Dermis lymphatic vessel endothelial cell (primary cell): ENCODE measurements at places on chromosomes 2 and 18. TPM values are rescaled to one million over a fixed set of nuclear protein-coding genes. Genes with fewer than 3 reads are reported as not detected.

PSD4 gene
- total RNA-seq: 0.76 and 0.77 TPM in 2 replicates

ALLC gene
- total RNA-seq: not detected in 2 replicates

CNDP1 gene
- not detected in 2 replicates for total RNA-seq

ORMDL1 gene
- 46.1 and 49.3 TPM in 2 replicates for total RNA-seq

ABCB11 gene
- not detected in 2 replicates for total RNA-seq

UGT1A3 gene
- not detected in 2 replicates for total RNA-seq

CNPPD1 gene
- total RNA-seq: 22.7 and 28.3 TPM in 2 replicates

NTSR2 gene
- total RNA-seq: not detected in 2 replicates

NFE2L2 gene
- total RNA-seq: 40.1 and 47.2 TPM in 2 replicates

CCBE1 gene
- total RNA-seq: 0.09 and 0.76 TPM in 2 replicates

SLC5A7 gene
- total RNA-seq: not detected in 2 replicates

TMEM178A gene
- total RNA-seq: 0.11 TPM in 1 of 2 replicates, not detected in the other

DNAJC10 gene
- 110 and 115 TPM in 2 replicates for total RNA-seq

HRH4 gene
- total RNA-seq: not detected in 2 replicates

CTDP1 gene
- total RNA-seq: 24.8 and 25.8 TPM in 2 replicates

COBLL1 gene
- 1.3 and 2.2 TPM in 2 replicates for total RNA-seq

SLC23A3 gene
- 0.54 and 1.2 TPM in 2 replicates for total RNA-seq

GPR155 gene
- 1.1 and 1.5 TPM in 2 replicates for total RNA-seq

CERKL gene
- total RNA-seq: not detected in 2 replicates

RAB6C gene
- total RNA-seq: under 0.01 TPM in 1 of 2 replicates, not detected in the other

ESPNL gene
- not detected in 2 replicates for total RNA-seq

SP3 gene
- total RNA-seq: 86.0 and 108 TPM in 2 replicates

OBSL1 gene
- 25.6 and 32.1 TPM in 2 replicates for total RNA-seq

TFPI gene
- 1,499 and 2,580 TPM in 2 replicates for total RNA-seq

POTEJ gene
- total RNA-seq: 0.26 and 1.1 TPM in 2 replicates

BMPR2 gene
- total RNA-seq: 54.9 and 67.5 TPM in 2 replicates

CSRNP3 gene
- 0.76 and 0.95 TPM in 2 replicates for total RNA-seq

LAMA3 gene
- 4.8 and 13.4 TPM in 2 replicates for total RNA-seq

FNDC4 gene
- 8.3 and 9.5 TPM in 2 replicates for total RNA-seq

CD302 gene
- total RNA-seq: 13.1 and 15.2 TPM in 2 replicates

CXCR1 gene
- not detected in 2 replicates for total RNA-seq

ARMC9 gene
- total RNA-seq: 4.8 and 7.4 TPM in 2 replicates

DSC2 gene
- 0.09 and 0.11 TPM in 2 replicates for total RNA-seq

CABLES1 gene
- total RNA-seq: 42.6 and 52.2 TPM in 2 replicates

MC5R gene
- not detected in 2 replicates for total RNA-seq

CHRND gene
- not detected in 2 replicates for total RNA-seq

BOLA3 gene
- total RNA-seq: 10.8 and 11.1 TPM in 2 replicates

DSG4 gene
- total RNA-seq: not detected in 2 replicates

ERBB4 gene
- total RNA-seq: under 0.01 TPM in 2 replicates

COLEC11 gene
- 0.43 and 0.65 TPM in 2 replicates for total RNA-seq

SLC11A1 gene
- total RNA-seq: 0.09 and 0.11 TPM in 2 replicates

CNGA3 gene
- total RNA-seq: not detected in 2 replicates

SPDYA gene
- total RNA-seq: 0.33 and 0.52 TPM in 2 replicates

CCDC178 gene
- total RNA-seq: not detected in 2 replicates

POMC gene
- total RNA-seq: 0.54 and 0.86 TPM in 2 replicates

SNED1 gene
- total RNA-seq: 17.9 and 27.4 TPM in 2 replicates

PMAIP1 gene
- total RNA-seq: 10.5 and 12.9 TPM in 2 replicates
